ENCODE measurements at places on chromosomes 3 and 15. TPM values are rescaled to one million over a fixed set of nuclear protein-coding genes. Genes with fewer than 3 reads are reported as not detected.

REC114 gene
- not detected for total RNA-seq

PLA2G4D gene
- total RNA-seq: not detected

LMAN1L gene
- not detected for total RNA-seq

PRR23E gene
- not detected for total RNA-seq

CMTM8 gene
- 4.1 TPM for total RNA-seq

PIGBOS1 gene
- 11.9 TPM for total RNA-seq

DAZL gene
- 0.18 TPM for total RNA-seq

ARPIN gene
- total RNA-seq: 0.02 TPM

ABHD10 gene
- 44.1 TPM for total RNA-seq

RTP3 gene
- total RNA-seq: not detected

SEMA3F gene
- not detected for total RNA-seq

LMLN gene
- 7.3 TPM for total RNA-seq

FOXB1 gene
- 0.37 TPM for total RNA-seq

ALDH1L1 gene
- total RNA-seq: not detected

GRM2 gene
- total RNA-seq: 0.59 TPM

C2CD4A gene
- total RNA-seq: 0.13 TPM

ATP13A4 gene
- 2.6 TPM for total RNA-seq

RBP2 gene
- total RNA-seq: not detected

CPOX gene
- total RNA-seq: 79.9 TPM

RSL24D1 gene
- 145 TPM for total RNA-seq

FAM81A gene
- 0.83 TPM for total RNA-seq

PLSCR5 gene
- total RNA-seq: not detected

CHRNA5 gene
- total RNA-seq: 8.4 TPM

RGMA gene
- total RNA-seq: 0.20 TPM

Data from CD8-positive, alpha-beta memory T cell (primary cell).